Stimulated activated memory B cell treated with anti-CD40 and anti-IgM and Interleukin-4, amounts not matched to agents 10 μg/mL and 1 μg/mL and 100 μg/mL, for 72 hours (primary cell): ENCODE measurements at places on chromosomes 1 and 21.

DNA sequence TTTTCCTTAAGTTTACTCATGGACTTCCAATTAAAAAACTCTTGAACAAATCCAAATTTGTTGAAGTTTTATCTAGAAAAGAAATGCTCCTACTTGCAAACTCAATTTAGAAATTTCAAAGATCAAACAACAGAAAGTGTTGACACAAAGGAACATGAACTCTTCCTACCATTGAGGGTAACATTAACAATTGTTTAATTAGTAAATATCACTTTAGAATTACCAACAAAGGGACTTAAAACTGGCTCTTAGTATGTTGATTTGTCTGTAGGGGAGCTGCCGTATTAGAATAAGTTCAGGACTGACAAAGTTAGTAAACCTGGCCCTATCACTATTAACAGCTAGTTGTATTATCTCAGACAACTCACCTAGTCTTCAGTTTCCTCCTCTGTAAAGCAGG lies 57.9 kb downstream of the CCDC18 start:
- ATAC-seq: no peak

GRCh38 chr1:221201773-221202172 lies 322.5 kb downstream of the HLX start:
- ATAC-seq: no peak

DNA sequence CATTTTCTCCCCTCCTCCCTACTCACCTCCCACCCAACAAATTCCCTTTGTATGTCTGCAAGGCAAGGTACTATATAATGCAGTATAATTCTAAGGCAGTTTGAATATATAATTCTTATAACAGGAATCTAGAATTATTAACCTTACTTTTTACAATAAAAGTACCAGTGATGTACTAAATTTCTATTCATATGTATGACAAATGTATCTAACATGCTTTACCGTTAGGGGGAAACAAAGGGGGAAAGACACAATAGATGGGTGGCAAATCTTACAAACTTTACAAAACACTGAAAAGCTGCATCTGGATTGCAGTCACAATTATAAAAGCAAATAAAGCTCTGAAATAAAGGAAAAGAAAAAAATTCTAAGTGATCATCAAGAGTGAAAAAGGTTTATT lies 2.3 kb downstream of the PIK3R3 start:
- ATAC-seq: no peak

DNA sequence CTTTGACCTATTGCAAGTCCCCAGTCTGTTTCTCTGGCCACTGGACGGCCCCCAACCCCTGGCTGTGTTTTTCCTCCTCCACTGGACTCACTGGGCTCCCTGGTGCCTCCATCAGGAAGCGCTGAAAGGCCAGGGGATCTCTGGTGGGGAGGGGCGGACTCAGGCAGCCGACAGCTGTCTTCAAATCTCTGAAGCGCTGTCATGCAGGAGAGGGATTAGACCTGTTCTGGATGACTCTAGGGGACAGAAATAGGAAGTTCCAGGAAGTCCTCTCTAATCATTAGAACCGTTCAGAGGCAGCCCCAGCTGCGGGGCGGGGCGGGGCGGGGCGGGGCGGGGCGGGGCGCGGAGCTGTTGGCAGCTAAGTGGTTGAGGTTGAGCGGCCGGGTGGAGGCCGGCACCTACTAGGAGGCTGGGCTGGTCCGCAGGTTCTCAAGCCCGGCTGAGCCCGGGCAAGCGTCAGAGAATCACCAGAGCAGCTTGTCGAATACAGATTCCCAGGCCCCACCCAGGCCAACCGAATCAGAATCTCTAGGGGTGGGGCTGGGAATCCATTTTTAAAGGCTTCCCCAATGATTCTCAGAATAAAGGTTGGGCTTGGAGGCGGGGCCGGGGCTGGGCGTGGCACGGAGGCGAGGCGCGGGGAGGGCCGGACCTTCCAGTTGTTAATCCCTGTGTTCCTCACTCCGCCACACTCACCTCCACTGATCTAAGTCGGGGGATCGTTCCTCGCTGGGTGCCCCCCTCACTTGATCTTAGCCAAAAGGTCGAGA lies 11.4 kb upstream of the PHLDA3 start:
- ATAC-seq: peak; percentile 86

DNA sequence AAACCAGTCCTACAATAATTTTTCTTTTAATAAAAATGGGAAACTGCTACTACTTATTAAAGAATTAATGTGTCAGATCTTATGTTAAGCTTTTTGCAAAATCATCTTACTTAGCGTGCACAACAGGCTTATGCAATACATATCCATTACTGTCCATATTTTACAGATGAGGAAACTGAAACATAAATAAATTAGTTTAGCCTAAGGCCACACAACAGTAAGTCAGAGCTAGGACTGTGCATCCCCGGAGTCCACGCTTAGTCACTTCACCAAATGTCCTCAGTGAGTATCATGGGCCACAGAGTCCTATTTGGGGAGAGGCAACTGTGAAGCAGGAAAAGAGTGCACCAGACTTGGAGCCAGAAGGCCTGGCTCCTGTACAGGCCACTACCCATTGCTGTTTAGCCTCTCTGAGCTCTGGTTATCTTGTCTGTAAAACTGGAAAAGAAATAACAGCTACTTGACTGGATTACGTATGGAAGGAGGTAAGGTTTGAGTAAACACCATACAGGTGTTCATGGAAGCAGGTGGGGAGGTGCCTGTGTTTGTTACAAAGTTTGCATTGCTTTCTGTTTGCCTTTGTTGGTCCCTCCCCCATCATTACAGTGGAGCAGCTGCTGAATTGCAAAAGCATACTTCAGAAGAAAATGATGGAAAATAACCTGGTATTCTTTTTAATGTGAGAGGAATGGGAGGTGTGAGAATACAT lies 192.8 kb downstream of the FCRL5 start:
- ATAC-seq: no peak

DNA sequence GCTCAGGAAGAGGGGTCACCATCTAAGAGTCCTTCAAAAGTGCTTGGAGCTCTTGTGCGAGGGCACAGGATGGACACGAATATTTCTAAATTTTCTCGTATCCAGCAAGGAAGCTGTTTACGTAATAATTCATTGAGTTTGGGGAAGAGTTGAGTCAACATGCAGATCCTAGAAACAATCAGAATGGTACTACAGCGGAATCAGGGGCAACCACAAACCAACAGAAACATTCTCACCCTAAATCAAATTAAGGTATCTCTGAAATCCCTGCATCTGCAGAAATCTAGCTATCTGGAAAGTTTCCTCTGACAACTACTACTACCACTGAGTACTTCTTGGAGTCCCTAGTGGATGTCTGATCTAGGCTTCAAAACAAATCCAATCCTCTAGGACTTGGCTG lies 352.4 kb downstream of the LTN1 start:
- ATAC-seq: no peak

DNA sequence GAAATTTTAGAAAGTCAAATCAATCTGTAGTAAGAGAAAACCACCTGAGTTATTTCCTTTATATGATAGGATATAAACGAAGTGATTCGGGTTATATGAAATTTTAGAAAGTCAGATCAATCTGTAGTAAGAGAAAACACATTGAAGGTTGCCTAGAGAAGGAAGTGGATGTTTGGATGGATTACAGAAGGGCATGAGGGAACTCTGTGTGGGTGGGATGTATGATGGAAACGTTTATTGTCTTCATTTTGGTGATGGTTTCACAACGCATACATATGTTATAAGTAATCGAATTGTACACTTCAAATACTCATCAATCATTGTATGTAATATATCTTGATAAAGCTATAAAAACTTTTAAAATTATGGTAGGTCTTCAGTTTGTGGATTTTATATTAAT lies 5.1 kb downstream of the CR1 start:
- no peak for ATAC-seq

DNA sequence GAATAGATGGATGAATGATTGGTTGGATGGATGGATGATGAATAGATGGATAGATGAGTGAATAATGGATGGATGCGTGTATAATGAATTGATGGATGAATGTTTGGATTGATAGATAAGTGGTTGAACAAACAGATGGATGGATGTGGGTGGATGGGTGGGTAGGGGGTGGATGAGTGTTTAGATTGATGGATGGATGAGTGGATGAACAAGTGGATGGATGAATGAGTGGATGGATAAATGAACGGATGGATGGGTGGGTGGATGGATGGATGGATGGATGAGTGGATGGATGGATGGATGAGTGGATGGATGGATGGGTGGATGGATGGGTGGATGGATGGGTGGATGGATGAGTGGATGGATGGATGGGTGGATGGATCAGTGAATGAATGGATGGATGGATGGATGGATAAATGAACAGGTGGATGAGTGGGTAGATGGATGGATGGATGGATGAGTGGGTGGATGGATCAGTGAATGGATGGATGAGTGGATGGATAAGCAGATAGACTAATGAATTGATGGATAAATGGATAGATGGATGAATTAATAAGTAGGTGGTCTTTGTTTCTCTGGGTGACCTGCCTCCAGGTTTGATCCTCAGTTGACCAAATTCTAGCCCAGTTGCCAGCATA lies 64.3 kb downstream of the SPSB1 start:
- ATAC-seq: no peak

DNA sequence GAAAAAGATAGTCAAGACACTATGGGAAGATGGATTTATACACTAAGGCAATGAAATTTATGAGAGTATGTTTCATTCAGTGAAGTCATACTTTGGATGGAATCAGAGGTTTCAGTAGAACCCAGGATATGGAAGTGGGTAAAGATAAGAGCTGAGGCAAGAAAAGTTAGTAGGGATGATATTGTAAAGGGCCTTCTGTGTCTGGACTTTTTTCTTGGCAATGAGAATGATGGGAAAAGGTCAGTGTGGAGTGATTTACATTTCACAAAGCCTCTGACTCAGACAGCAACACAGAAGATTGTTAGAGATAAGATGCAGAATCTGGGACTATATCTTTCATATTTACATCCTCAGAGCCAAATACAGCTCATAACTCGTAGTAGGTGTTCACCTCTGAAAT lies 32.1 kb downstream of the SH3BGR start:
- no peak for ATAC-seq

DNA sequence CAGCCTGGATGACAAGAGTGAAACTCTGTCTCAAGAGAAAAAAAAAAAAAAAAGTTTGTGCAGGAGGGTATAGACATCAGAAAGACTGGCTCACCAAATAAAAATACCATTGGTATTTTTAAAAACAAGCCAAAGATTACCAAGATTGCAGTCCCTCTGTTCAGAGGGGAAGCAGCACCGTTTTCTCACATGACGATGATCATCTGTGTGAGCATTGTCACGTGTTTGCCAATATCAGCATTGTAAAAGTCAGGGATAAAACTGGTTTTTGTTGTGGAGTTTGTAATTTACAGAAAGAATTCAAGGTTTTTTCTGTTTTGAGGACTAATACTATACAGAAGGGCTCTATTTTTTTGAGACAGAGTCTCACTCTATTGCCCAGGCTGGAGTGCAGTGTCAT lies 26.5 kb downstream of the ZNF362 start:
- ATAC-seq: no peak

DNA sequence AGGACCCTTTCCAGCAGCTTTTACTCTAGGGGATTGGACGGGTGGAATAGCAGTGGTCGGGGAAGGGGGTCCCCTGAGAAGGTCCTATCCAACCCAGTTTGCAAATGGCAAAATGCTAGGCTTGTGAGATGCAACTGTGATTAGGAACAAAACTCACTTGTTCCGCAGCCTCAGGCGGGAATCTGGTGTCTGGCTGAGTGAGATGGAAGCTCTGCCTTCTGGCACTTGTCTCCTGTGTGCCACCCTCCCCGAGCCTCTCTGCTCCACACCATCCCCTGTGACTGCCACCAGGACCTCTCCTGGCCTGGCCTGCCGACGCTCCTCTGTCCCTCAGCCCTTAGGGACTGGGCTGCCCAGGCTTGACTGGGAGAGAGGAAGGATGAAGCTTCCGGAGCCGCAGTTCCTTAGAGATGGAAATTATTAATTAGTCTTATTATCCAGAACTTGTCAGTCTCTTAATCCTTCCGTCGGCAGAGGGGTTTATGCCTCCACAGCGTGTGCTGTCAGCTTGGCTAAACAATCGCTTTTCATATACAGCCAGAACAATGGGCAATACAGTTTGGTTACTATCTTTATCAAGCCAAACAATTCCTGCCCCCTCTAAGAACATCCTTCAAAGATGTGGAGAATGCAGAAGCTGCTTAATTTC lies 292.8 kb upstream of the VAMP3 start:
- ATAC-seq: no peak

- no peak for ATAC-seq
Measured at GRCh38 chr1:231931846-231932454, 305.4 kb downstream of the DISC1 start.

DNA sequence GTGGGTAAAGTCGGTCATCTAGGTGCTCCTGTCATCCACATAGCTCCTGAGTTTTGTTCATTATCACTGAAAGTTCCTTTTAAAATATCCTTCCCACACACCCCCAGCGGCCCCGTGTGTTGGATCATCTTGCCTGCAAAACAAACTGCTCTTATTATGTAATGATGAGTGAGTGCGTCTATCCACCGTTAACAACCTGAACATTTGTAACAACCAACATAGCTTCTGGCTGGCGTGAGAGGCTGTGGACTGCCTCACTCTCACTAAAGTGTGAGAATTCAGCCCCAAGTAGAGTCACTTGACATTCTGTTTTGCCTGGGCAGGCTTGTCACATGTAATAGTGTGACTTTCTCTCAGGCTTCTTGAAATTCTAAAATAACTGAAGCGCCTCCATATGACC lies 14.5 kb upstream of the KCNA2 start:
- ATAC-seq: no peak

DNA sequence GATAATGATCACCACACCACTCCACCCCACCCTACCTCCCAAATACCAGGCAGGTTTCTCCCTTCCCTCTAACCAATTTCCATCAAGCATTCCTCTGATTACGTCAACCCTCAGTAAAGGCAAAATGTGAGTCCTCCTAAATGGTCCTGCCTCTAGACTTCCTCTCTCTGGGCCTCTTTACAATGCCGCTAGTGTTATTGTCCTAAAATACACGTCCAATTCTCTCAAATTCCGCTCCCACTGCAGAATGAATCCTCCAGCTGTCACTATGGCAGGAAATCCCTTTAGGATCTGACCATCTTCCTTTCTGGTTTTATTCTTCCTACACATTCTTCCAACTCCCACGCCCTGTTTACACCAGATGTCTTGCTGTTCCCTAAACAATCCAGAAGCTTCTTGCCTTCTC lies 68.7 kb downstream of the DEGS1 start:
- ATAC-seq: no peak

GRCh38 chr1:43367026-43367903 lies 546 bp downstream of the ELOVL1 start:
- ATAC-seq: peak; percentile 77

GRCh38 chr1:84078108-84078841 lies 65.8 kb upstream of the PRKACB start:
- peak; percentile 72 for ATAC-seq

- ATAC-seq: no peak
Measured at GRCh38 chr1:117008656-117009055, 7.1 kb downstream of the CD101 start.
